ENCODE measurements at places on chromosomes 3 and 15.

DNA sequence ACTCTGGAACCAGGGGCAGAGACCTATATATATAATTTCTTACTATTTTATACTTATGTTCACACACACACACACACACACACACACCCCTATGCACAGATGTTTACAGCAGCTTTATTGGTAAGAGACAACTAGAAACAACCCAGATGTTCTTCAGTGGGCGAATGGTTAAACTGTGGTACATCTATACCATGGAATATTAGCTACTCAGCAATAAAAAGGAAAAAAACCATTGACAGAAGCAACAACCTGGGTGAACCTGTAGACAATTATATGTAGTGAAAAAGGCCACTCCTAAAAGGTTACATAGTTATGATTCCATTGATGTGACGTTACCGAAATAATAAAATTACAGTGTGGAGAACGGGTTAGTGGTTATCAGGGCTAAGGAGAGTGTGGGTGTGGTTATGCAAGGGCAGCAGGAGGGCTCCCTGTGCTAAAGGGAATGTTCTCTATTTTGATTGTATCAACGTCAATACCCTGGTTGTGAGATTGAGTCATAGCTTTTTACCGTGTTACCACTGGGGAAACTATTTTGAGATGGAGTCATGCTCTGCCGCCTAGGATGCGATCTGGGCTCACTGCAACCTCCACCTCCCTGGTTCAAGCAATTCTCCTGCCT, 85.5 kb downstream of the FLNB start:
- DNase-seq: no peak

GRCh38 chr3:112357930-112358780, 25.2 kb downstream of the CD200 start:
- no peak for DNase-seq

GRCh38 chr3:41026394-41027177, 172.7 kb upstream of the CTNNB1 start:
- no peak for DNase-seq

DNA sequence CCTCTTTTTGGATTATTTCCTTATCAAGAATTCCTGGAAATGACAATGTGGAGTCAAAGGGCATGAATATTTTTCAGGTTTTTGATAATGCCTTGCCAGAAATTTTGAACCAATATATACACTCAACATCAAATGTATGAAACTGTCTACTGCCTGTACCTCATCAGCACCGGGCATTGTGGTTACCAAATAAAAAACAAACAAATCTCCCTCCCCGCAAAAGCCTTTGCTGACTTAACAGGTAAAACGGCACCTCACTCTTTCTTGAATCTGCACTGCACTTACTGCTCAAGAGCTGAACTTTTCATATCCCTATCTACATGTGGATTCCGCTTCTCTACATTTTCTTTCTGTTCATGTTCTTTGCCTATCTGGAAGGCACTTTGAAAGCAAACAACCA, 134.5 kb upstream of the PRICKLE2 start:
- no peak for DNase-seq

DNA sequence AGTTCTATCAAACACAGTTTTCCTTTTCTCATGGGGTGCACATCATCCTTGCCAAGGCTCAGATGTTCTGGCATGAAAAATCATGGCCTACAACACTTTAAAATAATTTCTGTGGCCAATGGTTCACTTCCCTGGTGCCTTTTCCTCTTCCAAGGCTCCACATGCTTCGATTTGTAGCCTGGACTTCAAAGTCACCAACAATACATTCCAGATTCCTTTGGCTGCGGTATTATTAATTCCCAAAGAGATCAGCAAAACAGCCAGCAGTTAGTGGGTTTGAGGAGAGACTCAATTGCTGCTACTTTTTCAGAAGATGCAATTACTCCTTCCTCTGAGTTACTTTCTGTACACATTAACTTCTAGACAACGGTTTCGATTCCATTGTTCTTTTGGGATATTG, 80.3 kb upstream of the CCDC80 start:
- no peak for DNase-seq

GRCh38 chr15:77851691-77852090, 219.0 kb upstream of the LINGO1 start:
- no peak for DNase-seq
